LoVo (cell line): ENCODE measurements at places on chromosomes 3 and 15.

- DNase-seq = no peak
Measured at GRCh38 chr3:17459470-17459993, 282.9 kb downstream of the TBC1D5 start.

DNA sequence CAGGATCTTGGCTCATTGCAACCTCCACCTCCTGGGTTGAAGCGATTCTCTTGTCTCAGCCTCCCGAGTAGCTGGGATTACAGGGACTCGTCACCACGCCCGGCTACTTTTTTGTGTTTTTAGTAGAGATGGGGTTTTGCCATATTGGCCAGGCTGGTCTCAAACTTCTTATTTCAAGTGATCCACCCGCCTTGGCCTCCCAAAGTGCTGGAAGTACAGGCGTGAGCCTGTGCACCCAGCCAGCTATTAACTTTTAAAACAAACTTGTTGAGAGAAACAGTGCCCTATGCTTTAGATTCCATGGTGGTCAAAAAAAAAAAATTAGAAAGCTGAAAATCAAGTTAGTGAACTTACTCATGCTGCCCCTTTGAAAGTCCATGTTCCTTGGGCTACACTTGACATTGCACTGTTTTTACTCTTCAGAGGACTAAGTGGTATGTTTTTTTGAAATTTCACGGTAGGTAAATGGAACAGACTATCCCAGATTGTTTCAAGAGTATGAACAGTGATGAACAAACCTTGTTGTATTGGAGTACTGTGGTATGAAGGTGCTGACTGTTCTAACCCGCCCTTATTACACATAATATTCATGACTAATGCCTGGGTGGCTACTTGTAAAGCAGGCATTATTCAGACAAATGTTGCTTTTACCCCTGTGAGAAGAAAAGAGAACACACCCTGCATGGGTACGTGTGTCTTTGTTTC lies 206.9 kb downstream of the KLHL25 start:
- peak; percentile 78 for DNase-seq

DNA sequence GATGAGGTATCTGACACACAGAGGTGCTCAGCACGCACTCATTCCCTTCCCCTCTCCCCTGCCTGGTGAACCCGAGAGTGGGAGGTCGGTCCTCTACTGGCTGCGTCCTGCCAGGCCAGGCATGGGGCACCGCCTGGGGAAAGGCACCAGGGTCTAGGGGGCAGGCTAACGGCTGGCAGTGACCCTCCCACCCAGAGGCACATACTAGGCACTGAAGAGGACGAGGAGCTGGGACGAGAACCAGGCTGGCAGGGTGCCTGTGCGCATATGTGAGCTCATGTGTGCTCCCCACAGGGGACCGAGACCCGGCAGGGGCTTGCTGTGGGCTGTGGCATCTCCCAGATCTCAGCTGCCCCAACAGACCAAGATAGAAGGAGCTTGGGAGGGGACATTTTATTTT lies 86.7 kb downstream of the IQSEC1 start:
- no peak for DNase-seq

DNA sequence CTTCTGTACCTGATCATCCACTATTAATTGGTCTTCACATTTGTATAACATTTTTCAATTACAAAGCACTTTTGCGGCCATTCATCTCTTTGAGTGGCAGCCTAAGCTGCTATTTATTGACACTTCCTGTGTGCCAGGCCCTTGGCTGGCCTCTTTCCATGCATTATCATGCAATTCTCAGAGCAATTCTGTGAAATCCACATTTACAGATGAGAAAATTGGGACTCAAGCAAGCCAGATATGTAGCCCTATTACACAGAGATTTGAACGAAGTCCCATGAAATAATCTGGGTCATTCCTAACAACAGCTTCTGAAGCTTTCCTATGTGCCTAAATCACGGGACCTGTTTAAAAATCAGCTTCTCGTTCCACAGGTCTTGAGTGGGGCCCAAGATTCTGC lies 17.4 kb downstream of the SLC6A1 start:
- DNase-seq = no peak

DNA sequence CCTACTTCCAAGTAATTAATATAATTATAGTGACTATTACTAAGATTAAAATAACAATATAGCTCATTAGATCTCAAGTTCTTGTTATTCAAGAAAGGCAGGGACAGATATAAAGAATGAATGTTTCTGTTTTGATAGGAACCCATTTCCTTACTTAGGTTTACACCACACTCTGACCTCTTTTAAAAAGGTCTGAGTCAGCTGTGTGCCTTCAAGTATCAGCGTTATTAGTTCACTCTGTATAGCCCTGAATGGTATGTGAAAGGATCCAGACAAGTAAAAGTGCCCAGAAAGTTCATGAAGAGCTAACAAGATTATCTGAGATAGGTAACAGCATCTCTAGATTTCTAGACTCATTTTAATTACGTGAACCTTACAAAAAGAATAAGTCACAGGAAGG lies 28.9 kb downstream of the PDCD10 start:
- DNase-seq = no peak

GRCh38 chr3:186821429-186822387 lies 15.4 kb upstream of the RFC4 start:
- DNase-seq = peak; percentile 47

DNA sequence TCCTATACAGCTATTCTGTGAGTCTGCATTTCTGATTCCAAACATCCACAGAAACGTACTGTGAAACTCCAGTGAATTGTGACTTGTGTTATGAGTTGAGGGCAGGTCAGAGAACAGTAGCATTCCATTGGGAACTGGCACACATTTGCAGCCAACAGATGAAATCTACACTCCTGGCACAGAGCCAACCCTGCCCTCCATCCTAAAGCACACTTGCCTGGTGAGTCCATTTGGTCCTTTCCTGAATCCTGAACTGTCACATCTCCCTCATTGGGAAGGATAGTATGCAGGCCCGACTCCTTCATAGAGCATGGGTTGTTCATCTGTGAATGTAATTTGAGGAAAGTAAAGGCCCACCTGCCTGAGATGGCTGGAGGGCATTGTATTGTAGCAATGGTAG lies 314.3 kb upstream of the RASGRP1 start:
- no peak for DNase-seq

DNA sequence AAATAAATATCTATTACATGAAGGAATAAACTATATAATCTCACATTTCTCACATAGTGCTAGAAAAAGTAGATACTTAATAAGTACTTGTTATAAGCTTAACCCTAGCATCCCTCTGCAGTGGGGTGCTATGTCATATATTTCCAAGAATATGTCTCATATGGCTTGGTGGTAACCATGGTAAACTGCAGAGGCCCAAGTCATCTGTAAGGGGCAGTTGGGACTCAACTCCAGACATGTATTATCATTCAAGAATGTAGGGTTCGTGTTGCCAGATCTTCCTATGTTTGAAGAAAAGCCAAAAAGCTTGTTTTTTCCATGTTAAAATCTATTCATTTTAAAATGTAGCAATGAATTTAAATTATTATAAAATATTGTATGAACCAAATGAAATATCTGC lies 46.2 kb downstream of the ZNF385D start:
- DNase-seq = no peak

DNA sequence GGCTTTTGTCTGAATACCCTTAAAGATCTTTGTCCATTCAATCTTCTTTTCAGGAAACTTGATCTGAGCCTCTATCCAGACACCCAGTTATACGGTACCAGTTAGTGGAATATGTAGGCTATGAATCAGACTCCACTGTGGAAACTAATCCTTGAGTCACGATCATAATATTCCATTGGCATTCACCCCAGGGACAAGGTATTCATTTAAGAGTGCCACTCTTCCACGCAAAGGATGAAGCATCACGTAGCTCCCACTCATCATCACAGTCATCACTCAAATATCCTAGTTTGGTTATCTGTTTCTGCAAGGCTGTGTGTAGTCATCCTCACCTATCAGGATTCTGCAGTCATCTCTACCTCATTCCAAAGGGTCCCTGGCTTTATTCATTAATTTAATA lies 85.6 kb downstream of the NEDD4 start:
- DNase-seq = peak; percentile 65

DNA sequence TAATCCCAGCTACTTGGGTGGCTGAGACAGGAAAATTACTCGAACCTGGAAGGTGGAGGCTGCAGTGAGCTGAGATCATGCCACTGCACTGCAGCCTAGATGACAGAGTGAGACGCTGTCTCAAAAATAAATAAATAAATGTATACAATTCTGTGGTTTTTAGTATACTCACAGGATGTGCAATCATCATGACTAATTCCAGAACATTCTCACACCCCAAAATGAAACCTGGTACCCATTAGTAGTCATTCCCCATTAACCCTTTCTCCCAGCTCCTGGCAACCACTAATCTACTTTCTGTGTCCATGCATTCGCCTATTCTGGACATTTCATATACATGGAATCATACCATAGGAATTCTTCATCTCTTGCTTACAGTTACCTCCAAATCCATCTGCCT lies 44.5 kb downstream of the LRRFIP2 start:
- DNase-seq = no peak

DNA sequence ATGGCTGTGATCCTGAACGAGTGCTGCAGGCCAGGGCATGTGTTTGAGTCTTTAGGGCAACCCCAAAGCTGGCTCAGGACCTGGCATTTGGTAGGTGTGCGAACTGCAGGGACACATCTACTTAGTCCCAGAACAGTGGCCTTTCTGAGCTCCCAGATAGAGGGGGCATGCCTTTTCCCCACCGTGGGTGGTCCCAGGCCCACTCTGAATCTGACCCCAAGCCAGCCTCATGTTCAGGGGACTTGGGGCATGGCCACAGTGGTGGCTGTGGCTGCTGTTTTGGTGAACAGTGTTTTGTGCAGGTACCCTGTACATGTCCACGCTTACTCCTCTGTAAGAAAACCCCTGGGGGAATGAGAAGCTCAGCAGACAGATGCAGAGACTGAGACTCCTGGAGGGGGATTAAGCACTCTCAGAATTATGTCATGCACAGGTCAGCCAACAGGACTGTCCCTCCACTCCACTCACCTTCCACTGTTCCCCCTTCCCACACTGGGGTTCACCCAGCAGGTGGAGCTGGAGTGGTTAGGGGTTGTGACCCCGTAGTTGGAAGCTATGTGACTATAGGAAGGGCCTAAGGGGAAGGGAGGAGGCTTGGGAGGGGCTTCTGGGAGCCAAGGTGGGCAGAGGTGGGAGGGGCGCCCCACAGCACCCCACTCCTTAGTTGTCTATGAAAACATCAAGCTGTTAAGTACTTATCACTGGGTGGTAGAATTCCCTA lies 16.4 kb downstream of the ESYT3 start:
- no peak for DNase-seq

GRCh38 chr3:187694801-187695200 lies 7.6 kb downstream of the RTP2 start:
- peak; percentile 39 for DNase-seq

DNA sequence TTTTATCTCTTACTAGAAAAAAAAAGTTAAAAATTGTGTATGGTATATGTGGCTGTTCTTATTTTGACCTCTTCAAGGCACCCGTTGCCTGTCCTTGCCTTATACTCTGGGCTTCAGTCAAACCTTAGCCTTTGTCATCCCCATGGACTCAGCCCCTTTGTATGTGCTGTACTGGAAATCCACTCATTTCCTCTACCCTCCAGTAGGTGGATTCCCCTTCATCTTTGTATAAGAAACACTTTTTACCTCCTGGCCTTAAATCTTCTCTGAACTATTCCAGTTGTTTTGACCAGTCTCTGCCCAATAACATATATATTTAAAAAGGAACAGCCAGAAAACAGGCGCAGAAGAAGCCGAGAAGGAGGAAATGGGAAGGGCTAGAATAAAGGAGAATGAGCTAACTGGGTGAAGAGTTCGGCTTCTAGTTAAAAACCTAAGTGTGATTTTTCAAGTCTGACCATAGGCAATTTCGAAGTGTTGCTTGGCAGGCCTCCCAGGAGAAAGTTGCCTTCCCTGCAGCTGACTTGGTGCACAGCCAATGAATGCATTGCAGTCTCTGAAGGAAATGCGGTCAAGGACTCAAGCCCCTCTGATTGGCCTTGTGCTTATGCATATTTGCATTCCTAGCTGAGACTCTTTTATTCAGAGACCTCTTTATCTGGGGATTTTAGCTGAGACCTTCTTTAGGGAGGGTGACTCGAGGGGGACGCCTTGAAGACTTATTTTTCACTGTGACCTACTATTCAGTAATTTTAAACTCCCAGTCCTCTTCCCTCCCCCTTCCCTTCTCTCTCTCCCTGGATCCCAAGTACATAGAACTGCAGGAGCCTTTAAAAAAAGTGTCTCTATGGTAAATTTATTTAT lies 277.4 kb downstream of the ROBO1 start:
- no peak for DNase-seq

GRCh38 chr15:63122002-63122875 lies 578 bp downstream of the LACTB start:
- peak; percentile 88 for DNase-seq

- no peak for DNase-seq
Measured at GRCh38 chr15:44265757-44266156, 22.8 kb upstream of the GOLM2 start.

DNA sequence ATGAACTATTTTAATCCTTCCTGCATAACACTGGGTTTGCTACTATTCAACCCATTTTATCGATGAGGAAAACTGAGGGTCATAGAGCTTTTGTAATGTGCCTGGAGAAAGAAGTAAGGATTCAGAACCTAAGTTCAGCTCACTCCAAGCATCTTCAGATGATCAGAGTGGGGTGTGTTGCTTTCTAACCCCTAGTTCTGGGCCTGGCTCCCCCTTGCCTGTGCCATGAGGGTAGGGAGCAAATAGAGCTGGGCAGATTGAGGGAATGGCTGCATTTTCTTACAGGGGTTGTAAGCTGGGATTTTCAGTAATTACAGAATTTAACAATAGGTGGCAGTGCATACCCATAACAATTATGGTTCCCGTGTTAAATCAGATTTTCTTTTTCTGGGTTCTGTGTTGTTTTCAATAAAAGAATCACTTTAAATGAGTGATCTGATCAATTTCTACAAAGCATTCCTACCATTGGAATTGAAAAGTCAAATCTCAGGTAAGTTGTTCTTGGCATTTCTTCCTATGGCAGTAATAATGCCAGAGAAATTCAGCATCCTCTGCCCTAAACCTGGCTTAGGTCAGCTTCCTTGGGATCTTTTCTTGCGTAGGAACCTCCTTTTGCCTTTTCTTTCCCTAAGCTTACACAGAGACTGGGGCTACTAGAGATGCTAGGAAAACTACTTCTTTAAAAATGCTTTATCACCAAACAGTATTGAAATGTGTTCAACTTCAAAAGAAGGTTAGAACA lies 103.8 kb upstream of the IL12A start:
- DNase-seq = peak; percentile 36

DNA sequence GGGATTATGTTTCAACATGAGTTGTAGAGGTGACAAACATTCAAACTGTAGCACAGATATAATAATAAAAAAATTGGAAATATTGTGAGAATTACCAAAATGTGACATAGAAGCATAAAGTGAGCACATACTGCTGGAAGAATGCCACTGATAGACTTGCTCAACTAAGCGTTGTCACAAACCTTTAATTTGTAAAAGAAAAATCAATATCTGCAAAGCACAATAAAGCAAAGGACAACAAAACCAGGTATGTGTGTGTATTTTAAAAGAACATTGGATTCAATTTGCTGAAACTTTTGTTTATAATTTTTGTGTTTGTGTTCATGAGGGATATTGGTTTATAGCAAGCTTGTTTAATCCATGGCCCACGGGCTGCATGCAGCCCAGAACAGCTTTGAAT lies 40.8 kb upstream of the EIF5A2 start:
- DNase-seq = no peak

GRCh38 chr3:59688636-59689035 lies 638.8 kb upstream of the CFAP20DC start:
- no peak for DNase-seq

- DNase-seq = no peak
Measured at GRCh38 chr3:131236421-131236820, 145.2 kb upstream of the NUDT16 start.
